NCI-H1105 (cell line): ENCODE measurements at places on chromosomes 6 and 20.

GRCh38 chr6:152457949-152458624 lies 179.1 kb downstream of the SYNE1 start:
- DNase-seq, result no peak

DNA sequence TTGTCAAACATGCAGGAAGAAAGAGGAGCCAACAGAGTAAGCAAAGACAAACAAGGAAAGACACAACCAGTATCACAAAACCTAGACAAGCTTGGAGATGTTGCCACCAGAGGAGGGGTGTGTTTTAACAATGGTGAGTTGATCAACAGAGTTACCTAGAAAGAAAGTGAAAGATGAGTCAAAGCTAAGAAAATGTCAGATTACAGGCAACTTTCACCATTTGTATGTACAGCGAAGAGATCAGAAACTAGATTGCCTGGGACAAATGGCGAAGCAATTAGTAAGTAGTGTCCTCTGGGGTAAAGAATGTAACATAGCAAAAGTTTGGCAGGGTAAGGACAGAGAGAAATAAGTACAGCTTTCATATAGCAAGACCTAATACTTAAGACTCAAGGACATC lies 51.6 kb upstream of the POU3F2 start:
- no peak for DNase-seq

- DNase-seq, result no peak
Measured at GRCh38 chr6:154165478-154165877, 126.4 kb downstream of the OPRM1 start.

DNA sequence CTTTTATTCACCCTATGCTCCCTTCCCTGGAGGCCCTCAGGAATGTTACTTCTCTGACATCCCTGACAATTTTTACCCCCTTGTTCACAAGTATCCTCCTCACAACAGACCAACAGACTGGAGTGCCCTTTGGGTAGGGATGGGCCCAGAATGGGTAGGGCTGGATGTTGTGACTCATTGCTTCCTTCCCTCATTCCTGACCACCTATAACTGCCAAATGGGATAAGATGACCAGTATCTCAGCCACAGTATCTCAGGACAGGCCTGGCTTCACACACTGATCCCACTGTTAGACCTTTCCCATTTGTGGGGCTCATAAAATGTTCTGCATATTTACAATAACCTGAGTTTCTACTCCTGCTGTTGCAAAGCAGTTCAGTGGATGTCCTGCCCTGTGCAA lies 223.0 kb upstream of the LRFN2 start:
- DNase-seq, result no peak

DNA sequence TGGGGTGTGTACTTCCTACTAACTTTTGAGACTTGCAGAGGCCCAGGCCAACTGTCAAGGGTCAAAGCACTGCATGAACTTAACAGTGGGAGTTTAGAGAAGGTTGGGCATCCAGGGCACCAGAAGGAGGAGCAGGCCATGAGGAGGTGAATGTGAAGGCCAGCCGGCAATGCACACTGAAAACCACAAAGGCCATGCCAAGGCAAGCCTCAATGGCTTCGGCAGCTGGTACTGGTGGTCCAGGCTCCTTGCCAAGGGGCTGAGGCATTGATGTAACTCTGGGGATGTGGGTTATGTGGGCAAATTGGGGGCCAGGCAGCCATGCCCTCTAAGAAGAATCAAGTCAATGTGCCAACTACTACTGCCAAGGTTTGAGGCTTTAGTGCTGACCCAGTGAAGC lies 222.4 kb downstream of the UNC5CL start:
- no peak for DNase-seq

DNA sequence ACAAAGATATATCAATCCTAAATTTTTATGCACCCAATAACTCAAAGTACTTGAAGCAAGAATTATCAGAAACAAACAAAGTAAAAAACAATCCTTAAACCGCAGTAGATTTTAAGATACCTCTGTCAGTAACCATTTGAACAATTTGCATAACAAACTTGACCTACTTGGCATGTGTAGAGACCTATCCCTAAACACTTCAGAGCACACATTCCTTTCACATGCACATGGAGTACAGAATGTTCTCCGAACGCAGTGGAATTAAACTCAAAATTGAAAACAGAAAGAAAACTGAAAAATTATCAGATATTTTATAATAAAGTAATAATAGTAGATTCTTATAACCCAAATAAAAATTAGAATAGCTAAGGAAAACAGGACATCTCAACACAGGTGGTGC lies 162.6 kb upstream of the THBS2 start:
- no peak for DNase-seq

DNA sequence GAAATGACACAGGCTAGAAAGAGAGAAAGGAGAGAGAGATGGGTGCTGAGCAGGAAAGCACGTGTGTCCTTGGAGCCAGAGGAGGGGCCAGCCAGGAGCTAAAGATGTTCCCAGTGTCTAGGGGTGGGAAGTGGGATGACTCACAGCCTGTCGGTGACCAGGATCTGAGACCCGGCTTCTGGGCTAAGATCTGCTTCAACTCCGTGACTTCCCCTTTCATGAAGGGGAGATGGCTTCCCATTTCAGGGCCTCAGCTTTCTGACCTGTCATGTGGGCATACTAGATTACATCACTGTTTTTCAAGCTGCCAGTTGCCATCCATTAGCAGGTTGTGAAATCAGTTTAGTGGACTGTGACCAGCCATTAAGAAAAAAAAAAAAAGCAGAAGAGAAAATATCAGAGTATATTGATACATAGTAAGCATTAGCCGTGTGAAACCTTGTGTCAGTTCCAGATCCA lies 5.4 kb downstream of the TGM3 start:
- no peak for DNase-seq

DNA sequence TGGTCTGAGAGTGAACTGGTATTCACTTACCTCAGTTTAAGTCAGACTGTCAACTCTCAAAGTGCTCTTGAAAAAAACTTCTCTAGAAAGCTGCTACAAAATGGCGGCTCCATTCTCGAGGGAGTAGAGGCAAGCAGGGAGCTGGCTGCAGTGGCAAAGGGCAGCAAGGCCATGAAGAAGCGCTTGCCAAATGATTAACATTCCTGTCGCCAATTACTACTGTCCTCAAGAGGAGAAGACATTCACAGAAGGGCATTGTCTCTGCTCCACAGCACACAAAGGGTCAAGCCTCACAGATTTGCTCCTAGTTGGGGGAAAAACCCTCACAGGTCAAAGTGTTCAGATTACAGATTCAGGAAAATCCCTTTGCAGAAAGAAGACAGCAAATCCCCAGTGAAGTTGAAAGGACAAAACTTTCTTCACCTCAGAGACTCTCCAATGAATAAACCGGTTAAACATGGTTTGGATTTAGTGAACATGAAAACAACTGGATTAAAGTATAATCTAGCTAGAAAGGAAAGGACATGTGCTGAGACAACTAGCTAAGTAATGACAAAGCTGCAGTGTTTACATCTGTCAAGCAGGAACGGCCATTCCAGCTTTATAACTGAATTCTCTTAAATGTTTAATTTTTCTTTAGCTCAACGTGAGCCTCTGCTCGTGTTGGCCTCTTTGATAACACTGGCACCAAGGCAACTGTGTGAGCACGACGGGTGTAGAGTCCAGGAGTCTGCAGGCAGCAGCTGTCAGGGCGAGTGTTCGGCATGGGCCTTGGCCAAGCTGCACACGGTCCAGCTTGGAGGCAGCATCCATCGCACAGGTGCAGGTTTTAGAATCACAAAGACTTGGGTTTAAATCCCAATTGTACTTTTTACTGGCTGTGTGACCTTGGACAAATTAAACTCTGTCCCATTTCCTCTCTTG lies 37.6 kb downstream of the NR2E1 start:
- no peak for DNase-seq

- DNase-seq, result no peak
Measured at GRCh38 chr6:166715065-166715464, 88.0 kb upstream of the RPS6KA2 start.

GRCh38 chr20:1569415-1569881 lies 11.9 kb upstream of the SIRPD start:
- no peak for DNase-seq

DNA sequence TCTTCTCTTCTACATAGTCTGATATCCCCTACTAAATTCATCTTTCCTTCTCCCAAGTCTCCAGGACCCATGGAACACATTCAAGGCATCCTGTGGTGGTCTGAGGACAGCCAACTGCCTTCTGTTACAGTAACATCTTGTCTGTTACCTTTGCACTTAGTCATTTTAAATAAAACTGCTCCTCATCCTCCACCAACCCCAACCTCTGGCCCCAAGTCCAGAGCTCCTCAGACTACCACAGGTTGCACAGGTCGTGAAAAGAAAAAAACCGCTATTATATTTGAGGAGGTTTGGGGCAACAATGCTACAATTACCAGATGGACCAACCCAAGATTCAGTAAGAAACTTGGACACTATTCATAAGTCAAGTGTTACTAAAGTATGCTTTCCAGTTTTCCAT lies 49.9 kb downstream of the MAN1A1 start:
- DNase-seq, result no peak

GRCh38 chr20:38722683-38723016 lies 1.6 kb upstream of the SLC32A1 start:
- DNase-seq, result no peak

- no peak for DNase-seq
Measured at GRCh38 chr20:10508468-10509251, 73.6 kb downstream of the SLX4IP start.

DNA sequence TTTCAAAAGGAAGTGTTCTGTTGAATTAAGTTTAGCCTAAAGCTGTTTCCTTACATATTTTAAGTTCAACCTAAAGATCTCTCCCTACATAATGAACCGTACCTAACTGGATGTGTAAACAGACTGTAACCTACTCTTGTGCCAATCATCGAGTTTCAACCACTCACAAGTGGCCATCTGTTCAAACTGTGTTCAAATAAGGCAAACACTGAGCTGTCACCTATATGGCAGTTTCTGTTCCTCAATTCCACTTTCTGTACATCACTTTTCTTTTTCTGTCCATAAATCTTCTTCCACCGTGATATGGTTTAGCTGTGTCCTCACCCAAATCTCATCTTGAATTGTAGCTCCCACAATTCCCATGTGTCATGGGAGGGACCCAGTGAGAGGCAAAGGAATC lies 428.6 kb downstream of the HACE1 start:
- no peak for DNase-seq

- DNase-seq, result no peak
Measured at GRCh38 chr6:54248994-54249393, 59.2 kb upstream of the TINAG start.

GRCh38 chr20:33685328-33686099 lies 671 bp downstream of the E2F1 start:
- DNase-seq, result peak; percentile 18

GRCh38 chr6:7691675-7692452 lies 34.0 kb upstream of the BMP6 start:
- DNase-seq, result no peak

DNA sequence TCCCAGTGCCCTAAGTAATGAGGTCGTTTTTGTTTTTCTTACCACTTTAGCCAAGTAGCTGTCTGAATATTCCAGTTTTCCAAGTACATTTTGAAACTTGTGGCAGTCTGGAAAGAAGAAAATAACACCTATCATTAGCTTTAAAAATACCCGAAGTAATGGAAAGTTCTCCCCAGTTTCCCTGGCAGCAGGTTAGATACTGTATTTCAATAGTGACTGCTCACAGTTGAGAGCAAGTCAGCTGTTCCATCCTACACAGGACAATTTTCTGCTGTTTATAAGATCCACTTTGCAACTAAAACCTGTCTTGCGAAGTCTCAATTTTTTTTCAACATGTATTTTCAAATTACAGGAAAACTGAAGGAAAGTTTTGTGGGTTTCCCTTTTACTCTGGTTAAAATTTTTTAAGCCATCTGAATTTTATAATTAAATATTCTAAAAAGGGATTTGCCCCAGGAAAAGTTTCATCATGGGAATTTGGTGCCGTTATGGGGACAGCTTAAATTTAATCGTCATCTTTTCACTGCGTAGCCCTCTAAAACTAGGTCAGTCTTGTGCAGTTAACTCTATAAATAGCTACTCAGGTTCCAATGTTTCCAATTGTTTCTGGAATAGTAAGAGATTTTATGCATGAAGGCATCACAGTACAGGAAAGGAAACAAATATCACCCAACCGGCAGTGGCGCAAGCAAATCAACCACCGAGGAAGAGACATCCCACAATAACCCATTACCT lies 96.9 kb downstream of the MBOAT1 start:
- no peak for DNase-seq

DNA sequence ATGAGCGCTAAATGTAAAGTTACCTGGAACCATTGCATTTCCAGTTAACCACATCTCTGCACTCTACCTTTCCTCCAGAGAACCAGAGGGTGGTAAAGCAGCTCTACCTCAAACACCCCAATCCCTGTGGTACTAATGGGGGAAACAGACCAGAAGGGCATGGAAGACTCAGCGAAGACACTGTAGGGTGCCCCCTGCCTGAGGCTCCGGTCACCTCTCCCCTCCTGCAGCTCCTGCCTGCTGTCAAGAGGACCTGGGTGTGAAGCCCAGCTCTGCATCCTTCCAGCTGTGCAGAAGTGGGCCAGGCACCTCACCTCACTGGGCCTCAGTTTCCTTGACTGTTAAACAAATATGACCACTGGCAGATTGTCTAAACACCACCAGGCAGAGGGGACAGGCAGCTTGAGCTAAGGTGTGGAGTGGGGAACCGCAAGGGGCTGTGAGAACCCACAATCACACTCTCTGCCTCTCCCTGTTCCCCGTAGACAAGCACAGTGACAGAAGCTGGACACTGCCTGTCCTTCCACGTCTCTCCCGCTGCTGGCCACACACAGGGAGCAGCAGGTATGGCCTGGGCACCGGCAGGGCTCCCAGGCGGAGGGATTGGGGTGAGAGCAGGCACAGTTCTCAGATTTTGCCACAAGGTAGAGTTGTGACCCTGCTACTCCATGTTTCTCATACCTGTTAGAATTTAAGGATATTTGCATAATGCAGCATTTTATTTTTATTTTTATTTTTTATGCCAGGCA lies 9.1 kb upstream of the BPIFA2 start:
- no peak for DNase-seq

DNA sequence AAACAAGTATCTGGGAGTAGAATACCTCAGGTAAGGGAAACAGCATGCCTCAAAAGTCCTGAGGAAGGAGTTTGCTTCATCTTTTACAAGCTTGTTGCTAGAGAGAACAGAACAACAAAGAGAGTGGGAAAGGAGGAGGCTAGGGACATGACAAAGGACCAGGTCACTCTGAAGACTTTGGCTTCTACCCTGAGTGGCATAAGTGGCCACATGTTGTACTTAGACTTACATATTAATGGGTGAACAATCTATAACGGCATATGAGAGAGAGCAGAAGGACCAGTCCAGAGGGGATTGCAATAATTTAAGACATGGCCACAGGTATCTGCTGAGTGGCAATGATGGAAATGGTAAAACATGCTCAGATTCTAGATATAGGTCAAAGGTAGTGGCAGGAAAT lies 668.3 kb upstream of the ADGRB3 start:
- DNase-seq, result no peak

- no peak for DNase-seq
Measured at GRCh38 chr6:6407071-6407741, 86.7 kb upstream of the F13A1 start.

- DNase-seq, result no peak
Measured at GRCh38 chr6:148548749-148549140, 198.1 kb upstream of the UST start.

GRCh38 chr6:150247803-150248202 lies 105.0 kb downstream of the PPP1R14C start:
- no peak for DNase-seq
